ENCODE measurements at places on chromosomes 2 and 18. TPM values are rescaled to one million over a fixed set of nuclear protein-coding genes. Genes with fewer than 3 reads are reported as not detected.

The SLC14A1 gene
- 27.6 TPM for total RNA-seq

The INHBB gene
- total RNA-seq = 0.09 TPM

The TMEM163 gene
- not detected for total RNA-seq

The BOLL gene
- total RNA-seq = not detected

The CDH2 gene
- 33.7 TPM for total RNA-seq

The OSR1 gene
- 36.5 TPM for total RNA-seq

The HOXD12 gene
- not detected for total RNA-seq

The ADRA2B gene
- 0.09 TPM for total RNA-seq

The FABP1 gene
- not detected for total RNA-seq

The KHK gene
- total RNA-seq = 0.55 TPM

The NT5DC4 gene
- total RNA-seq = not detected

The PDE6D gene
- 10.0 TPM for total RNA-seq

The MRO gene
- total RNA-seq = 0.18 TPM

The ADD2 gene
- total RNA-seq = 0.37 TPM

The CARF gene
- 5.3 TPM for total RNA-seq

The PDIA6 gene
- 485 TPM for total RNA-seq

The CNGA3 gene
- not detected for total RNA-seq

The PLB1 gene
- 1.4 TPM for total RNA-seq

The C2orf72 gene
- under 0.01 TPM for total RNA-seq

The PASK gene
- 1.3 TPM for total RNA-seq

The CNDP2 gene
- total RNA-seq = 39.7 TPM

The ANKRD62 gene
- total RNA-seq = not detected

The RUFY4 gene
- not detected for total RNA-seq

The NTSR2 gene
- total RNA-seq = not detected

The C1GALT1C1L gene
- 0.57 TPM for total RNA-seq

The CNTNAP5 gene
- total RNA-seq = not detected

The CFAP65 gene
- not detected for total RNA-seq

The DSG4 gene
- total RNA-seq = not detected

The PIEZO2 gene
- total RNA-seq = 97.7 TPM

The TAF1B gene
- 18.2 TPM for total RNA-seq

The FSHR gene
- total RNA-seq = not detected

The ATP6V1C2 gene
- under 0.01 TPM for total RNA-seq

The SCN7A gene
- 0.14 TPM for total RNA-seq

The STPG4 gene
- total RNA-seq = 0.37 TPM

The KIF3C gene
- total RNA-seq = 7.0 TPM

The SRD5A2 gene
- not detected for total RNA-seq

The ACVR1C gene
- total RNA-seq = under 0.01 TPM

The CPLX4 gene
- not detected for total RNA-seq
